NCI-H187 treated with DMSO at 0.1 percent for 48 hours (cell line): ENCODE measurements at places on chromosomes 6 and 20.
A peak's percentile ranks its signal among the peaks of the same experiment; 100 is the strongest.

- no peak for DNase-seq
Measured at GRCh38 chr20:38441916-38442315, 6.8 kb upstream of the SNHG17 start.

DNA sequence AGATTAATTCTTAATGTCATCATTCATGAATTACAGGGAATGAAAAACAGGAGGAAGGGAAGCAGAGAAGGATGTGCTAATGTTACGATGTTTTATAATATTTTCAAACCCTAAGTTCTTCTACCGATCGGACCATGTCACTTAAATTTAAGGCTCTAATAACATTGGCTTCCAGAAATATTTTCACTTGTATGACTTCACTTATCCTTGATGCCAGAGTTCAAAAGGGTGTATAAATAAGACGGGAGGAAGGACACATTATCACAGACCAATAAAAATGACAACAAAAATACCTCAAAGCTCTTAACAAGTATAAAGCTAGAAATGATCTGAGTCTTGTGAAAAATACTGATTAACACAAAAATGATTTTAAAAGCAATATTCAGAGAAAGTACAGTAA lies 370.4 kb upstream of the CITED2 start:
- DNase-seq: no peak

- DNase-seq: no peak
Measured at GRCh38 chr20:23152308-23152892, 66.3 kb upstream of the CD93 start.

GRCh38 chr6:47690214-47690613 lies 8.2 kb upstream of the ADGRF4 start:
- no peak for DNase-seq

GRCh38 chr20:57654998-57655808 lies 35.0 kb upstream of the ZBP1 start:
- DNase-seq: no peak

DNA sequence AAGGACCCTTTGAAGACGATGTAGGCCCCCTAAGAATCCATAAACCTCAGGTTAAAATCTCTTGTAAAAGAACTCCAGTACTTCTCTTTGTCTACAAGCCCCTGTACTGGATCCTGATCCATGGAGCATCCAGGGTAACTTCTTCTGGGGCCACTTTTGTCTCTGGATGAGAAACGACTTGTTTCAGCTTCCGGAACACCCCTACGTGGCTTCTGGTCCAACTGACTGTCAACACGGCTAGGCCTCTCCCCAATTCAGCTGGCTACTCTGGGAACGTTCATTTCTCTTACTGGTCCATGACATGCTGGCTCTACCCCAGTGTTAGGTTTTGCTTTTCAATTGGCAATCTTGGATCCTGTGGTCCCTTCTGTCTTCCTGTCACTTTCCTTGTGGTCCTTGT lies 198.0 kb downstream of the BACH2 start:
- no peak for DNase-seq

GRCh38 chr6:79649016-79649415 lies 17.9 kb downstream of the SH3BGRL2 start:
- no peak for DNase-seq

- DNase-seq: no peak
Measured at GRCh38 chr6:50128420-50129005, 78.8 kb upstream of the DEFB112 start.

DNA sequence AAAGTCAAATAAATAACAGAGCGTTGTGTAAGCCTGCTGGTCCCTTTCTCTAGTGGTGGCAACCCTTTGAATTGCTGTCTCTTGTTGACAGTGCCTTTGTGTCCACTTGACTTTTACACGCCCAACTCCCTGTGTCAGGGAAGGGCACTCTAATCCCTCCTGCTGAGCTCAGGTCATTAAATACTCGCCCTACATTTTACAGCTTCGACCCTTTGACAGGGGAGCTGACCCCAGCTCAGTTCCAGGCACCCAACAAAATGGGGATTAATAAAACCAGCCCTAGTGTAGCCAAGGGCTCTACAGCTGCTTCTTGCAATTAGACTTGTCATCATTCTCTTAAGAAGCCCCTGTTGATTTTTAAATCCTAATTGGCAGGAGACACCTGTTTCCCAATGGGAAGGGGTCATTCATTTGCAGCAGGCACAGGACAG lies 308.2 kb downstream of the EYA4 start:
- no peak for DNase-seq

GRCh38 chr6:42598300-42598699 lies 34.5 kb downstream of the UBR2 start:
- no peak for DNase-seq

DNA sequence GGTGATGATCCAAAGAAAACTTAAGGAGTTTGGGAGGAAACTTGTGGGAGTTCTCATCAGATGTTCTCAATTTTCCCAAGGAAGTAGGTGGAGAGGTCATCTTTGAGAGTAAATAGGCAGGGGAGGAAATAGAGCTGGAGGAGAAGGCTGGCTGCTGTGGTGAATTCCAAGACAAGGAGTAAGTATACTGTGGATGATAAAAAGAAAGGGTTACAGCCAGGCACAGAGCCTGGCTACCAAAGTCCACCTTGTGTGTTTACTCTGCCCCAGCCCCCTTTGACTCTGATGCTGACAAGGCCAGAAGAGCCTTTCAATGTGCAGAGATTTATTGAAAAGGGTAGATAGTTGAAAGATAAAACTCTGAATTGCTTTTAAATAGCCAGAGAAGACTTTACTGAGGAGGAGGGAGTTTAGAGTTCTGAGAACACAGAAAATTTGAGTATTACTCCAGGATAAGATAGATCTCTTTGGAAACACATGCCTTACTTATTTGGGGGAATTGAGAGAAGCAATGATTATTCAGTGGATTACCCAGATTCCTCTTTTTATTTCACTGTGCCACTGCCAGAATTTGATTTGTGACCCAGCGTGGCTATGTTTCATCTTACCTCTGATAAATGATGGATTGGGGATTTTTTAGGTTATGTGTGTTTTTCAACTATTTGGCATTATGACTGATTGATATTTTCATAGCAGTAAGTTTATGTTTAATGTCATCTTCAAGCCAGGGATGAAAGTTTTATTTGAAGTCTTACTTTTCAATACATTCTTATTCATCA lies 182.6 kb upstream of the JAG1 start:
- no peak for DNase-seq

DNA sequence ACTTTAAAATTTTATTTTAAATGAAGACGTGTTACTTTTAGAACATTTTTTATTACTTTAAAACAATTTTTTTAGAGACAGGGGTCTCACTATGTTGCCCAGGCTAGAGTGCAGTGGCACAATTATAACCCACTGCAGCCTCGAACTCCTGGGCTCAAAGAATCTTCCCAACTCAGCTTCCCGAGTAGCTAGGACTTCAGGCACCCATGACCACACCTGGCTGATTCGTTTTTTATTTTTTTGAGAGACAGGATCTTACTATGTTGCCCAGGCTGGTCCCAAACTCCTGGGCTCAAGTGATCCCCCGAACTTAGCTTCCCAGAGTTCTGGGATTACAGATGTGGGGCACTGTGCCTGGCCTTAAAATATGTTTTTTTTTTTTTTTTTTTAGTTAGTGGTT lies 287.7 kb downstream of the GMDS start:
- DNase-seq: no peak

- DNase-seq: no peak
Measured at GRCh38 chr6:112149719-112150263, 62.4 kb downstream of the FAM229B start.

DNA sequence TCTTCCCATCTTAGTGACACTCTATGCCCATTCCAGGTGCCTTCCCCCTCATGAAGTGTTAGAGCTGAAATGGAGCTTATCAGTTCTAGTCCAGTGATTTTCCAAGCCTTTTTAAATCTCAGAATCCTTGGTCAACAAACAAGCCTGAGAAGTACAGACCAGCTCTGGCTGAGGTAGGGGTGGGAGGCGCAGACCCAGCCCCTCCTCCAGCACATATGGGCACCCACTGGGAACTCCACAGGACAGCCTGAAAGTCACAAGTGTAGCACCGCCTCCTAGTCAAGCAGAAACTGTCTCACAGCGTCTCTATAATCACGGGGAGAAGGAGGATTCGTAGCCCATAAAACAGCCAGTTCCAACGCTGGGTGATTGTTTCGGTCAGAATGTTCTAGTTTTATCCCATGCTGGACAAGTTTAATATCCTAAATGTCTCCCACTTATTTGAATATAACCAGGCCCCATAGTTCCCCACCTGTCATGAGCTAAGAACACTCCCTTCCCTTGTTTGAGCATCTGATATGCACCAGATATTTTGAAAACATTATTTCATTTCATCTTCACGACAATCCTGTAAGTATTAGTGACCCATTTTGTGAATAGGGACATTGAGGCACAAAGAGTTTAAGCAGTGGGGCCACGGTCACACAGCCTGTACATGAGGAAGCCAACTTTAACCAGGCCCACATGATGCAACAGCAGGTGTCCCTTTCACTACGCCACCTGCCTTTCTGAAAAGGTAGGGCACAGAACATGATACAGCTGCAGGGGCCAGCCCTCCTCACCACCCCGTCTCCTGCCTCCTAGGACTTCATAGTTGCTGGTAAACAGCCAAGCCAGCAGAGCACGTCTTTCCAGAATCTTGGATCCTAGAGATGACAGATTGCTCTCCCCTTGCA lies 40.1 kb downstream of the TRAF3IP2 start:
- peak; percentile 98 for DNase-seq

DNA sequence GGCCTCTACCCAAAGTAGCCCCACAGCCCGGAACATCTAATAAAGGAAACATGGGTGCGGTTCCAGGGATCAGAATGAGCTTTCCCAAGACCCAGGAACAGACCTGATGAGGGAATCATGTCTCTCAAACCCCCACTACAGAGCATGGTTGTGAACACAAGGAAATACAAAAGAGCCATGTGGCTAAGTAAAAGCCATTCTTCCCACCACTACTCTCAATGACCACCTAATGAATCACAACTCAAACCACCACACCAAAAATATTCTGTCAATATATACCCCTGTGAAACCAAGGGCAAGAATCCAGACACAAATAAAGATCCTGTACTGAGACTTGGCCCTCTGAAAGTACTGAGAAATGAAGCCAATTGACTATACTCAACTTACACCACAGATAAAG lies 20.9 kb upstream of the COL21A1 start:
- DNase-seq: no peak

DNA sequence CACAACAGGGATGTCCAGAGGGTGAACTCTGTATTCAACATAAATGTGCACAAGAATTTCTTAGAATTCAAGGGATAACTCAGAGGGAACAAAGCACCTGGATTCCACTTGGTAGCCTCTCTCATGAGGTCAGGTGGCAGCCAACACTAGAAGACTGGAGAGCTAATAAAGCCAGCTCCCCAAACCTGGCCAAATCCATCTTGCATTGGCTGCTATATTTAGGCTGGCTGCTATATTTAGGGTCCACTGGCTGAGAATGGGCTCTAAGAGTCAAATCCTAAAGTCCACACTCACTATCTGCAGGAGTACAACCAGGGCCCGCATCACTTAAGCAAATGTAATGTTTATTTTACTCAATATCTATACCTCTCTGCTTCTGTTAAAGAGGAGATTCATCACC lies 20.0 kb downstream of the TBC1D7 start:
- no peak for DNase-seq

DNA sequence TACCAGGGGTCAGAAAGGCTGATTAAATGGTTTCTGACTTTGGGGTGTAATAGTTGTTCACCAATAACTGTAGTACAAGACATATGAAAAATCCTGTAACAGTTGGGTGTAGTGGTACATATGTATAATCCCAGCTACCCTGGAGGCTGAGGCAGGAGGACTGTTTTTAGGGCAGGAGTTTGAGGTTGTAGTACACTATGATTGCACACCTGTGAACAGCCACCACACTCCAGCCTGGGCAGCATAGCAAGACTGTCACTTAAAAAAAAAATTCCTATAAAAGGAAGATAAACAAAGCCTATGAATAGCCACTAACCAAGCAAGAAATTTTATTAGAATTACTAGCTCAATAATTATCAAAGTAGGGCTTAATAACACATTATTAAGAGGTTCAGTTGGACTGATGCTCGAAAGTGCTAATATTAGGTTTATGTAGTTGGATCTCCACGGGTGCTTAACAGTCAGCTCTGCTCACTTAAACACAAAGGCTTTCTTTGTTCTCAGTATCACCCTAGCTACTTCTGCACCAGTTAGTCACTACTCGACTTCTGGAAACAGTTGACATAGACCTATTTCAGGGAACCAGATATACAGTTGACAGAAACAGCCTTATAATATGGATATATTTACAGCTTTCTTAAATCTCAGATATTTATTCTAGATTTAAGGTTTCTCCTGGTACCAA lies 113.0 kb downstream of the MTFR2 start:
- DNase-seq: no peak

- DNase-seq: no peak
Measured at GRCh38 chr6:98636941-98637340, 197.4 kb upstream of the POU3F2 start.

DNA sequence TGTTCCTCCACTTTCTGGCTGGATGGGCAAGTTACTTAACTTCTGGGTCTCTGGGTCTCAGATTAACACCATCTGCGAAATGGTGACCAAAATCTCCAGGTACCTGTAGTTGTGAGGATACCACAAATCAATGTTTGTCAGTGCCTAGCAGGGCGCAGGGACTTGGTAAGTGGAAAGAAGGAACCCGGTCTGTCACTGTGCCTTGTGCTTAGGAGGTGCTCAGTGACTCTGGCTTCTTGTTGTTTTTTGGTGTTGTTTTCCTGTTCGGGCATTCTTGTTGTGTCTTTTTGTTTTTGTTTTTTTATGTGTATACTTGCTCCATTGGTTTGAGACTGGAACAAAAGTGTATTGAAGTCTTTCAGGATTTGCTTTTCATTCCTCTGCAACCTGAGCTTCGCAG lies 17.8 kb downstream of the TM9SF4 start:
- no peak for DNase-seq

DNA sequence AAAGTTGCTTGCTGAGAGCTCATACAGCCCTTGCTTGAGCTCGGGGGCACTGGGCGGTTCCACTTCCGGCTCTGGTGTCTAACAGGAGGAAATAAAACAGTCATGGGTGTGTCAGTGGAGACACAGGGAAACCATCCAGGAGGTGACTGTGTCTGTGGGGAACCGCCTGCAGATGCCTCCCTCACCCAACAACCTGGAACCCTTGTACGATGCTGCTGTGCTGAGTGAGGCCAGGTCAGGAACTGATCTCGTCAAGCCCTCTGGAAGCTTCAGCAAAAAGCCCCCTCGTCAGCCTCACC lies 15.5 kb downstream of the TXNDC5 start:
- DNase-seq: no peak

DNA sequence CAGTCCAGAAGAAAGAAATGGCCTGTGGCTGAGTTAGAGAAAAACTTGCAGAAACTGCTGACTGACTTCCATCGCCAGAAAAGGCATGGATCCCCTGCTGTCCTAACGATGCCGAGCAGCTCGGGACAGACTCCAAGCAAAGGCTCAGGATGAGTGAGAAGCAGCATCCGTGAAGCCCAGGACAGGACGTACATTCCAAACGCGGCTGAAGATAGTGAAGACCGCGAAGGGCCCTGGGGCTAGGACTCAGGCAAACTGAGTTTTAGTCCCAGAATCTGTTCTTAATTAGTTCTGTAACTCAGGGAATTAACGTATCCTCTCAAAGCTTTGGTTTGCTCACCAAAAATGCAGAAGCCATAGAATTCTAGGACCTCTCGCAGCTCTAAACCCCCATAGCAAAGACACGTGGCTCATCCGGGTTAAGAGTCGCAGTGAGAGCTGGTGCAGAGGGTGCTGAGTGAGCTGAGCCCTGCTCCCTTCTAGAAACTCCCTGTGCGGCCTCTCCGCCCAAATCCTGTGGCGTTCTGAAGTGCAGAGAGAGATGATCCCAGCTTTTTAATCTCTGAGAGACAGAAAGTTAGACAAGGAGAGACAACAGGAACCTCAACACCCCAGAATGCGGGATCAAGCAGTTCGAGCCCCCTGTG lies 132.9 kb upstream of the THBS2 start:
- no peak for DNase-seq

- DNase-seq: no peak
Measured at GRCh38 chr20:63597651-63598478, 23.8 kb upstream of the HELZ2 start.
